ENCODE measurements at places on chromosomes 11 and 22.

DNA sequence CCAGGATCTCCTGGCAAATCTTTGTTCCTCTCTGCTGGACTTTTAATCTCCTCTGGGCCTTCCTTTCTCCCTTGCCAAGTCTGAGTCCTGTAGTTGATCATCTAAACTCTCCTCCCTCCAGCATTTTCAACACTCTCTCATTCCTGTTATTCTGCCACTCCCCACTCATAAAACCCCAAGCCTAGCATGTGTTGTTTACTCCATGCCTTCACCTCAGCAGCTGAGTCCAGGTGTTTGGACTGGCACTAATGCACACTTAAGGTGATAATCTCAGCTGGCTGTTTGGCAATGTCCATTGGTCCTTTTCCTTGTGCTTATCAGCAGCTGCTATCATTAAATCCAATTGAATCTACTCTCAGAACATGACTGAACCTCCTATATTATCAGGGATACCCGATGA, 876.8 kb upstream of the TENM4 start:
- DNase-seq = no peak

GRCh38 chr11:121191818-121192217, 90.8 kb downstream of the TECTA start:
- no peak for DNase-seq

DNA sequence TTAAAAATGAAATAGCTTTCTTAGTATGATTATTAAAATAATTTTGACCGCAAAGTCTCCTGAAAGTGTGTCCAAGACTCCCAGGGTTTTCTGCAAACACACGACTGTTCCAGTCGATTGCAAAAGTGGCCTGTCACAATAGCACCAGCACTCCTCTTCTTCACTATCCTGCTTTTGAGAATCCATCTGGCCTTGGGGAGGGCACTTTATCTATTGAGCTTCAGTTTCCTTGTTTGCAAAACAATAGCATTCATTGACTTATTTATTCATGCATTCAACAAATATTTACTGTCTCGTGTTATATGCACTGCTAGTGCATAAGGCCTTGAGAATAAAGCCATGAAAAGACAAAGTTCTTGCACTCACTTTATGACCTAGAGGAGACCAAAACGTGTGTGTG, 96.2 kb upstream of the NTM start:
- DNase-seq = no peak

- DNase-seq = no peak
Observed at GRCh38 chr22:25514436-25515180, 49.9 kb upstream of the GRK3 start.

GRCh38 chr11:102192349-102193066, 82.3 kb downstream of the YAP1 start:
- DNase-seq = no peak

GRCh38 chr11:94447149-94447548, 45.9 kb upstream of the GPR83 start:
- no peak for DNase-seq

DNA sequence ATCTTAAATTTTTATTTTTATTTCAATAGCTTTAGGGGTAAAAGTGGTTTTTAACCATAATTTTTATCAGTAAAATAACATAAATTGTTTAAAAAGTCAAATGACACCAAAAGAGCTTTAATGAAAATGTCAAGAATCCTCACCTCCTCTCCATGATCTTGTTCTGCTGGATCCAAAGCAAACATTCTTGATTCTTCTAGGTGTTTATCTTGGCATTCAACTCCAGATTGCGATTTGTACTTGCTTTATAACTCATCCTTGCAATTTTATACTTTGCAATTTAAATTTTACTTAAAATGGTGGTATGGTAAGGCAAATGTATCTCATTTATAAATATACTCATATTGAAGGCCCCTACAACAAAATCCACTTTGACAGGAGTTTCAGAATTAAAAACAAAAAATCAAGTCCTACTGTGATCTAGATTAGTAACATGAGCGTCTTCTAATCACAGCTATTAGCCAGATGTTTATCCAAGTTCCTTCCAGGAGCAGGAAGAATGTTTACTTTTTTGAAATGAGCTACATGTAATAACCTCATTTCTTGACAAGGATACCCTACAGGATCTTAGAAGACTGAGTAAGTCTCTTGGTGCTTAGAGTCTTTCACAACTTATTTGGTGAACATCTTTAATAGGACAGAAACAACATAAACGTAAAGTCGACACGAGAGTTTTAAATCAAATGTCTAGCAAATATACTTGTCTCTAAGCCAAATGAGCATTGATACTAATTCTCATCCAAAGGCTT, 72.4 kb upstream of the CARD18 start:
- no peak for DNase-seq

DNA sequence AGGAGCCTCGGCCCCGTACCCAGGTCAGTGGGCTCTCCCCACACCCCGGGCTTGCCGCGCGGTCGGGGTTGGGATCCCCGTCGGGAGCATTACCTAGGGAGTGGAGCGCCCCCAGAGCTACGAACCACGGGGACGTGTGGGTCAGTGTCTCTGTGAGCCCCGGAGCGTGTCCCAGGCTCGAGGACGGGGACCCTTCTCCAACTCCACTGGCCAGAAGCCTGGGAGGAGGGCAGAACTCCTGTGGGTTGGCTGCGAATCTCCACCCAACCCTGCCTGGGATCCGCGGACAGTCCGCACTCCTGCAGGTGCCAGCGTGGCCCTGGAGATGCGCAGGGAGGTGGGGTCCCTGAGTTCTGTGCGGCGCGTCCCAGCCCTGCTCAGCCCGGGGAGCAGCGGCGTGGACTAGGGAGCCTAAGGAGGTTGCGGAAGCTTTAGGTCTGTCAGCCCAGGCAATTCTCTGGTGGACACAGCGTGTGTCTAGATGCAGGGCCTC, 346 bp downstream of the PPFIBP2 start:
- no peak for DNase-seq
